NCI-H460 (cell line): ENCODE measurements at places on chromosomes 2 and 18.
A peak's percentile ranks its signal among the peaks of the same experiment; 100 is the strongest.

GRCh38 chr2:74503506-74504475 lies 3.7 kb downstream of the PCGF1 start:
- DNase-seq: no peak

DNA sequence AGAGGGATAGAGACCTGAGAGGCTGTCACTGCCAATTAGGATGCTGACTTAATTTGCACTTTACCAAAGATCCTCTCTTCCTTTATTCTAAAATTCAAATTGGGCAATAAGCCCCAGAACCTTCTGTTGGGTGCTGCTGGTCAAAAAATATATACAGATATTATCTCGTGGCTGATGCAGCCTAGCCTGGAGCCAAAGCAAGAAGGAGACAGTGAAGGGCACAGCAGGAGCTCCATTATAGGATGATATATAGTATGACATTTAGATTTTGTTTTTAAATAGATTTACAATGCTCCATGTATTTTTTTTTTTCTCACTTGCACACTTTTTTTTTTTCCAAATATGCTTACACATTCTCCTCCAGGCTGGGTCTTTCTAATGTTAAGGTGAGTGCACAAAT lies 579.3 kb downstream of the PIK3C3 start:
- no peak for DNase-seq

DNA sequence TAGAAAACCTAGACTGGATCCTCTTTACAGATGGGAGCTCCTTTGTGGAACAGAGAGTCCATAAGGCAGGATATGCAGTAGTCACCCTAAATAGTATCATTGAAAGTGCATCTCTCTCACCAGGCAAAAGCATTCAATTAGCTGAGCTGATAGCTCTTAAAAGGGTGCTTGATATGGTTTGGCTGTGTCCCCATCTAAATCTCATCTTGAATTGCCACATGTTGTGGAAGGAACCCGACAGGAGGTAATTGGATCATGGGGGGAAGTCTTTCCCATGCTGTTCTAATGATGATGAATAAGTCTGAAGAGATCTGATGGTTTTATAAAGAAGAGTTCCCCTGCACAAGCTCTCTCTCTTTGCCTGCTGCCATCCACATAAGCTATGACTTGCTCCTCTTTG lies 96.2 kb upstream of the RMP24 start:
- DNase-seq: no peak

DNA sequence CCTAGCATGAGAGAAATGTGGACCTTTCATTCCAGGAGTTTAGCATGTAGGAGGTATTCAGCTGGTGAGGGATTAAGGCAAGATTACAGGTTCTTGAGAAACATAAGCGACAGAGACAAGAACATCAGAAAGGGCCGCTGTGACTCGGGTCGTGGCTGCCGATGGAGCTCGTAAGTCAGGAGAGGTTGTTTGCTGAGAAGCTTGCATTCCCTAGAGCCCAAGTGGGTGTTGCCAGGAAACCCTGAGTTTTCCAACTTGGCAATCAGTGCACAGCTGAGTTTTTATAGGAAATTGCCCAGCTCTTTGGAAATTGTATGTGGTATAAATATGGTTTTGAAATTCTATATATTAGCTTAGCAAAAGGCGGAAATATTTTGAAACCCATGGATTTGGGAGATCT lies 46.4 kb upstream of the CYP1B1 start:
- DNase-seq: no peak

DNA sequence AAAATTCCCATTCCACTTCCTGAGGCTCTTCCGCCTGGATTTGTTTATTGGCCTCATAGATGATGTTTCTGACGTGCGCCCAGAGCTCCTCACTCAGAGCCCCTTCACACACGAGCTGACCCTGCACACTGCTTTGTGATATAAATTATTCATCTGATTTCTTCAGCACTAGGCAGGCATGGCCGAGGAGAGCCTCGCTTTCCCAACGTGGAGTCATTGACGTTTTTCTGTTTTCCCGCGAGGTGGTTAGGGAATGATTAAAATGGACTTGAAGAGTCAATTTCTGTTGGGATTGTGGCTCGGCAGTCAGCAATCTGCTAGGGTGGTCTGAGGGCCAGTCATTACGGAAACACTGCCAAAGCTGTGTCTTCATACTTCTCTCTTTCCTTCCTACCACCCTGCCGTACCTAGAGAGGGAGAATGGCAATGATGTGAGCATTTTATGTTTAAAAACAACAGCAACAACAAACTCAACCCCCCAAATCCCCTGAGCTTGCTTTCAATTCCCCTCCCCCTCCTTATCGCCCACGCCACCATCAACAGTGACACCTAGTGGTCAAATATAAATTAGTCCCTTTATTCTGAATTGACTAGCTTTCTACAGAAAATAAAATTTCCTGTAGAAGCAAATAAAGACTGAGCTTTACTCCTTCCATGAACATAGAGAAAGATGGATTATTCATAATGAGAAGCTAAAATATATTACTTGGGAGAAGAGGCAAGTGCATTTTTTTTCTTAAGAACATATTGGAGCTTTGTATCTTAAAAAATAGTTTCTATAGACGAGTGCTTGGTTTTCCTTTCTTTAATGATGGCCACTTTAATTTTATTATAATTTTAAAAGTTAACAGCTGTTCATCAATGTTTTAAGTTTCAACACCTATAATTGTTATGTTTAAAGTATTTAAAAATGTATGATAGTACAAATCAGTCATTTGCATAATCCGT lies 285.1 kb downstream of the MTX2 start:
- peak; percentile 52 for DNase-seq

DNA sequence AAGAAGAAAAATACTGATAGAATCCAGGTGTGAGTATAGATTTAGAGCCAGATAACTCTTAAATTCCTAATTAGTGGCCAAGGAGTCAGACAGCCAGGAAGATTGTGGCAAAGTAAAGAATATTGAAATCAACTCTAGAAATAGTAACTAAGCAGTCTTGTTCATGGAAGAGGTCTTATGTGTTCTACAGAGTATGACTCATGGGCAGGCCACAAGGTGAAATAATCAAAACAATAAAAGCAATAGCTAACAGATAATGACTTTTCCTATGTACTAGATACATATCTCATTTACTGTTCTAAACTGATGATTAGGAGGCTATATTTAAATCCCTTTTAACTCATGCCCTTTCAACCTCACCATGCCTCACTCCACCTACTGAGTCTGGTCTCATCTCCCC lies 227.4 kb upstream of the COL3A1 start:
- DNase-seq: no peak

DNA sequence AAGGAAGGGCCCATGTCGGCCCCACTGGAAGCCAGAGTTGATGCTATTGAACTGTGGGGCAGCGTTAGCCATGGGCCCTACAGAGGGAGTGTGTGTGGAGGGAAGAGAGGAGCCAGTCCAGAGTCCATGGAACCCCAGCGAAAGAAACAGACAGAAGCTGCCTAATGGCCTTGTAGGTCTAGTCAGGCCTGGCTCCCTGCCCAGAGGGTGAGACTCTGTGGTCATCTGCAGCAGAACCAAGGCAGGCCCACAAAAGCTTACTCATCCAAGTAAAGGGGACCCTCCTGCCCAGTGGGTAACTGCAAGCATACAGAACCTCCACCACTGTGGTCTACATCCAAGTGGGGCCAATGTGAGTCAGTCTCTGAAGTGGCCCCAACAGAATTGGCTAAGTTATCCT lies 439.8 kb downstream of the TGIF1 start:
- no peak for DNase-seq

- DNase-seq: no peak
These were observed 126.2 kb upstream of the EML6 start for GRCh38 chr2:54597153-54597848.

DNA sequence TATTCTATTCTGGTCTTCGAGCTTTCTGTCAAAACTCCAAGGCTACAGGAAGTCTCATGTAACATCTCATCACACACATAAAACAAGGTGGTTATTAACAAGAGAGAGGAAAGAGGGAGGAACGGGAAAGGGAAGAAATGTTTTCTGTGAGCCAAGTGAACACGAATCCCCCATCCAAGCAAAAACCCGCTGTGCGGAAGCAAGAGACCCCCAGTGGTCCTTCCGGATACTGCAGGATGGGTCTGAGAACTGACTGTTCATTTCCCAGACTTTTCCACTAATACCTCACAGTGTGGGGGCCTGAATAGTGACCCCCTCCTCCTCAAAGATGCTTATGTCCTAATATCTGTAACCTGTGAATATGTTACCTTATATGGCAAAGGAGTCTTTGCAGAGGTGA lies 19.0 kb upstream of the DIPK1C start:
- no peak for DNase-seq

- no peak for DNase-seq
These were observed 385.4 kb upstream of the RND3 start for GRCh38 chr2:150872756-150873395.

DNA sequence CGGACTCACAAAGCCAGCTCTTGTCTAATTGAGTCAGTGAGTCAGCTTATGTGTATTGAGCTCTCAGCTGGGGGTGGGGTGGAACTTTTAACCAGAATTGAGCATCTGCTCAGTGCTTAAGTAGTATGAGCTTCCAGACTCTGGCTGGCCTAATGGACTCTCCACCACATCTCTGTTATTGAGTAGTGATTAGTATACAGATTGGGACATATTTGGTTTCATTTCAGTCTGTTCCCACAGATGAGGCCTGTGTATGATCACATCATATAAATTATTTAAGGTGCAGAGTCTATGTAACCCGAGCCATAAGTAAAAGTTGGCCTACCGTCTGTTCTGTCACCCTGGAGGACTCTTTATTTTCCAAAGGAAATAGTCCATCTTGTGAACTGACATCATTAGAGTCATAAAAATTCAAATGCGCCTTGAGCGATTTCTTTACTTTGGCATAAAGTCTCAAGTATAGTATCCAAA lies 152.1 kb downstream of the THSD7B start:
- no peak for DNase-seq

DNA sequence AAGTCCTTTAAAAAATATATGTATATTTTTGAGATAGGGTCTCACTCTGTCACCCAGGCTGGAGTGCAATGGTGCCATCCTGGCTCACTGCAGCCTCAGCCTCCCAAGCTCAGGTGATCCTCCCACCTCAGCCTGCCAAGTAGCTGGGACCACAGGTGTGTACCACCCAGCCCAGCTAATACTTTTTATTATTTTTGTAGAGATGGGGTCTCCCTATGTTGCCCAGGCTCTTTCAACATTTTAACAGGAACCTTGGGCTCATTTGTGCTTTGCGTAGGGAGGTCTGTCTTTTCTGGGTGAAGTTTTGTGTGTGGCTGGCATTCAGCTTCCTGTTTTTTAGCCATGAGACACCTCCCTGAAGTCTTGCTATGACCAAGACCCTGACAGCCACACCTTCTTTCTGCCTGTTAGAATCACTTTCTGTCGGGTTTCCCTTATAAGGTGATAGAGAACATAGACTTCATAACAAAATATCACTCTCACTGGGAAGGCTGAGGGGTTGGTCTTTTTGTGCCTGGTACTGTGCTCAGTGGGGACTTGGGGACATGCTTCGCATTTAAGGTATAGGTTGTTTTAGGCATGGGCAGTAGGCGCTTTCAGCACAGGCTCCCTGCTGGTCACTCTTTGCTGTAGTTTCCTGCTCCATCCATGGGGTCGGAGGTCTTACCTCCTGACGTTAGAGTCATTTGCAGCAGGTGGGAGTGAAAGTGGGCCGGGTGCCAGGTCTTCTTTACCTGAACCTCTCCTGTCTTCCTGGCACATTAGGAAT lies 3.4 kb downstream of the RAB31 start:
- DNase-seq: no peak

DNA sequence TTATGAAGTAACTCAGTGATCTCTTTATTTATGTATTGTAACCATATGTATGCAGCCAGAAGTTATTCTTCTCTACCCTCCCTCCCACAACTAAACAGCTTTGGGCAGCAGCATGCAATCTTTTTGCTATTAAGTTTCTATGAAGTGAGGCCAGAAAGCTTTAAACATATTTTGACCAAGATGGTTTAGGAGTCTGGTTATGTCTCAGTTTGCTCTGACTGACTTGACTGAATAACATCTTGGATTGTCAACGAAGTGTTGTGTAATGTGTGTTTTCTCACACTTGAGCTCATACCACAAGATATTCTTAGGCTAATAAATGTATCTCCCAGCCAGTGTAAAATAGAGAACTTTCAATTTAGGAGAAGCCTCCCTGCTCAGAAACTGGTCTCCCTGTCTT lies 104.3 kb downstream of the TTC27 start:
- no peak for DNase-seq

DNA sequence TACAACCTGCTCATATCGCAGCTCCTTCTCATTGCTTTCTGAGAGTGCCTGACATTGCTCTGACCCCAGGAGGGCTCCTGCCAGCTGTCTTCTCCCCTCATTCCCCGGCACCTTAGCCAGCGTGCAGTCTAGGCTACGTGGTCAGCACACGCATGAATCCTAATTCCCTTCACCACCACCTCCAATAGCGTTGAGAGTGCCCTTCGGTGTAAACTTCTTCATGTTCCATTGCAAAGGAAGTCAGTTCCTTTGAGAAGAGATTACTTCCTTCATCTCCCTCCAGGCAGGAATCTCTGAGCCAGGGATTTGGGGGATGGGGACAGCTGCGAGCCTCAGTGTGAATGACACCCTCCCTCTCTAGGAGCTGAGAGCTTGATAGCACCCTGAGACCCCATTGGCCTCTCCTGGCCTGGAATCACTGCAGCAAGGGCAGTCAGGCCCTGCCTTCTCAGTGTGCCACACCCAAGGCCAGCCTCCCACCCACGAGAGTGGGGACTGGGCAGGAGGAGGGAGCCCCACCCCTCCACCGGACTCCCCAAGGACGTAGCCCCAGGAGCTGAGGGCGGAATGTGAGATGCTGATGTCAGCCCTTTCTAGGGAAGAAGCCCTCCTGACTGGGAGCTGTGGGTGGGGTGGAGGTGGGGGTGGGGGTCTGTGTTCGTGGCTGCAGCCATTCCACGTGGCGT lies 53.4 kb downstream of the SLC66A2 start:
- DNase-seq: no peak

DNA sequence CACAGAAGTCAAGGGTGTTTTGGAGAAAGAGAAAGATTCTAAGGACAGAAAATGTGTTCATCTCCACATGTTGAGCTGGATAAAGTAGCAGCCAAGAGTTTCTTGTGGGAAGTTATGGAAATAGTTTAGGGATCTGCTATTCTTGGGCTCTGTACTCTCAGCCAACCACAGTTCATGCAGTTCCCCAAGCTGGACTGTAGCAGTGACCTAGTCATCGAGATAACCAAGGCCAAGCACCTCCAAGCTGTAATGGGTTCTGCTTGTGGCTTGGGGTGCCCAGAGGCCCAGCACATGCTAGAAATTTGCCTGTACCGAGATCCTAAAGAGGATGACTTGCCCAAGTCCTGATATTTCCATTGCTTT lies 91.9 kb upstream of the RASGRP3 start:
- no peak for DNase-seq

GRCh38 chr2:212193056-212193455 lies 345.5 kb downstream of the ERBB4 start:
- no peak for DNase-seq

GRCh38 chr2:8388781-8389180 lies 293.1 kb upstream of the ID2 start:
- DNase-seq: no peak

DNA sequence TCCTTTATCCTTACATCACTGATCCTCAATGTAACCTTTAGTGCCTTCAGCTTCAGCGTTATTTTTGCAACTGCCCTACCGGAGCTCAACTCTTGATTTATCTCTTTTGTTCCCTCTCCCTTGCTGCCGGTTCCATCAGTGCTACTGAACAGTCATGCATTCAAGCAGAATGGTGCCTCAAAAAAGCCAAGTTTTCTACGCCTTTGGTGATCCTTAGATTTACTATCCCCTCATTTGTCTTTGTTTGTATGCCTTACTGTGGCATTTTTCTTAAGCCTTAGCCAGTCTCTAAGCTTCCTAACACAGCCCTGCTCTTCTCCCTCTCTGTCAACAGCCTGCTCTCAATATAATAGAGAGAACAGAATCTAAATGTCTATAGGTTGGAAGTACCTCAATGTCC lies 847.7 kb downstream of the CPS1 start:
- DNase-seq: no peak

GRCh38 chr2:64866797-64867196 lies 122.4 kb upstream of the SLC1A4 start:
- no peak for DNase-seq
